ENCODE measurements at places on chromosomes 4 and X.

GRCh38 chr4:19700992-19701391, 550.7 kb upstream of the SLIT2 start:
- DNase-seq, result no peak

GRCh38 chr4:121760205-121760604, 4.8 kb downstream of the SMIM43 start:
- no peak for DNase-seq

DNA sequence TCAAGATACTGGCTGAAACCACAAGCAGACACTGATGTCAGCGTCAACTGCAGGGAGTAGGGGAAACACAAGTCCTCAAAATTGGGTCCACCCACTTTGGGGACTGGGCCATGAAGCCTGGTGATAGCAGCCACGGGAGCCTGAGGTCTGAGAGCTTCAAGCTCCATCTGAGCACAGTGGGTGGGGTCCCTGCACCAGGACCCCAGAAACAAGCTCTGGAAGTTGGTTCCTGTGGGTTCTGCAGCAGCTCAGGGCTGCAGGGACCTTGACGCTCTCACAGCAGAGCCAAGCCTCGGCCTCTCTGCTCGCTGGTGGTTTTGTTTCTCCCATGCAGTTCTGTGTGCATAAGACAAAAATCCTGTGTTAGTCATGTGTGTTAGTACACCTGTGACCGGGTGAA, 54.5 kb downstream of the CPLX1 start:
- no peak for DNase-seq

GRCh38 chr4:103934178-103934789, 214.5 kb upstream of the TACR3 start:
- no peak for DNase-seq

DNA sequence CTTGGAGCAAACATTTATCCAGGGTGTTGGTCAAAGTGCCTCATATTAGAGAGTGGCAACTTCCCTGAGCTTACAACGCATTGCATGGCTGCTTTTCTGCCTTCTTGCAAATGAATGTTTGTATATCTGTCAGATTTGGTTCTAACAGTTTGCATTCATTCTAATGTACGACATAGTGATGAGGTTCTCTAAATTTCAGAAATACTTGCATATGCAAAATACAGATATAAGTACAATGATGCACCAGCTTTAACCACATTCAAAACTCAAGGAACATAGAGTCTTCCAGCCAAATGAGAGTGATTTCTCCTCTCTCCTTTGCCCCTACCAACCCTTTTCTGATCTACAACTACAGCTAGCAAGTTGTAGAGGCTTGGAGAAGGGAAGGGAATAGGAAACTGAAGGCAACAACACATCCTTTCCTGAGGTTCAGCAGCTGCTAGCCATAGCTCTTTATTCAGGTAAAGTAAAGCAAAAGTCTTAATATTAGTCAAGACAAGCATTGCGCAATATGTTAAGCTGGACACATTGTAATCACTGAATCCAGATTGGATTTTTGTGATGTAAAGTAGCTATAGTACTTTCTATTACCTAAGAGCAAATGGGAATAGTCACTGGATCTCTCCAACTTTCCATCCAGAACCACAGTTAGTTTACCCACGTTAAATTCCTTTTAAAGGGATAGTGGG, 6.3 kb downstream of the TKTL2 start:
- no peak for DNase-seq

- DNase-seq, result no peak
Observed at GRCh38 chr4:129821963-129822362, 726.0 kb downstream of the C4orf33 start.

DNA sequence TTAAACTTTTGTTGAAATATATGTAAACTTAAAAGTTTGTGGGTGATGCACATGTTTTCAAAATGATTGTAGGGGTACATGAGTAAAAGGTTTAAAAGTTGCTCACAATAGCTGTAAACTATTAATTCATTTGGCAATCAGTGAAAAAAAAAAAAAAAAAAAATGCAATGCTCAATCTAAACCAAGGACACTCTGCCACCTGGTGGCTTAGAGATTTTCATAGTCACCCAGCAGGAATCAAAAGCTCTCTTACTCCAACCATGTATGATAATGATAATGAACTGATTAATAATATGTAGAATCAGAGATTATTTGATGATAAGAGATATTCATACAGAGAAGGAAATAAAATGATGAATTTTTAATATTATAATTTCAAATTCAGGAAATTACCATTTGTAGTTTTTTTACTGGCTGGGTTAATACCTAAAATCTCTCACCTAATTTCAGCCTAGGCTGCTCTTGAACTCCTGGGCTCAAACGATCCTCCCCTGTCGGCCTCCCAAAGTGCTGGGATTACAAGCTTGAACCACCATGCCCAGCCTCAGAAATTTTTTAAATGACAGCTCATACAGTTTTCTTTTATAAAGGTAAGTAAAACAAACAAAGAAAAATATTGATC, 46.9 kb upstream of the SLC25A4 start:
- no peak for DNase-seq

DNA sequence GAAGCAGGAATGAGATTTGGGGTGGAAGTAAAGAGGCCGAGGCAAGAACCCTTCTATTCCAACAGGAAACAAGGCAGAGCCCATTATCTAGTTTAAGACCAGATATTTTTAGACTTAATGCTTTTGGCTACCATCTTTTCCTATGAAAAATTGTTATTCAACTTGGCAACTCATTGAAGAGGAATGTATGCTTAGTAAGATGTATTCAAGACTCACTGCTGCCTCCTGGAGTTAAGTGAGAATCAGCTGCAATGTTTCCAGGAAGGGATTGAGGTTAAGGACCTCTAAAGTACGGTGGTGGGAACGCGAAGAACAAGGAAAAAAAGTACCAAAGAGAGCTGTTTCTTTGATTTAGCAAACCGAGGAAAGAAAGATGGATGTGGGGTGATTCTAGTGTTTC, 89.1 kb downstream of the RAPGEF2 start:
- DNase-seq, result no peak
